ENCODE measurements at places on chromosomes 13 and 19.

DNA sequence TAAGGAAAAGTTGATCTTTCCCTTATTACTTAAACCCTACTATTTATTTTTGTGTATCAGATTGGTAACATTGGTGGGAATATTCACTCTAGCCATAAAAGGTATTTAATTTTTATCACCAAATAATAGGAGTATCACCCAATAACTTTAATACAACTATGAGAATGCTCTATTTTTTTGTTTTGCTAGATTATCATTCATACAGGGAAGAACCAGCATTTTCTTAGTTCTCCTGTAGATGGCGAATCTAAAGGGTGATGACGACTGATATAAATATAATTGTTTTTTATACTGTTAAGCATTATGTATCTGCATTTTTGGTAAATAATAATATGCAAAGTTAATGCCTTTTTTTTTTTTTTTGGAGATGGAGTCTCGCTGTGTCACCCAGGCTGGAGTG, 7.9 kb upstream of the FRY start:
- no peak for DNase-seq

- no peak for DNase-seq
These were observed 484 bp downstream of the IL11 start for GRCh38 chr19:55369653-55370304.

DNA sequence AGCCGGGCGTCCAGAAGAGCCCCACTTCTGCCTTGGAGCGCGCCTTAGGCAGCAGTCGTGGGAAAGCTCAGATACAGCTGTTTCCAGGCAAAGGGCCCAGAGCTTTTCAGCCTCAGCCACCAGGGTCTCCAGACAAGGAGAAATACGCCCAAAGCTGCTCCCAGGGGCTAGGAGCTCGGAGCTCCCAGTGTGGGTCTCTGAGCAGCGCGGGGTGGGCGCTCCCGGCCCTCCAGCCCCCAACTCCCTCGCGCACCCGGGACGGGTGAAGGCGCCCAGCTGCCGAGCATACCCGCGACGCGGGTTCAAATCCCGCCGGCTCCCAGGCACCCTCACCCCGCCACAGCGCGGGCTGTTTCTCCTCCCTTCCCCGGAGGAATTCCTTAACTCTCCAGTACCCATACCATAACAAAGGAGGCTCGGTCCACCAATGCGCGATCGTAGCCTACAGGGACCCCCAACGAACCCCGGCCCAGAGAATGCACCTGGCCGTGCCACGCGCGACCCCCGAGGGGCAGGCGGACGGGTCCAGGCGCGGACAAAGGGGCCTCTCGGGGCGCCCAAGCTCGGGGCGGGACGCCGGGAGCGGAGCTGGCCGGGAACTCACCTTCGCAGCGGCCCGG, 507 bp downstream of the COL4A1 start:
- no peak for DNase-seq

GRCh38 chr19:55041244-55041626, 3.2 kb upstream of the GP6 start:
- no peak for DNase-seq

DNA sequence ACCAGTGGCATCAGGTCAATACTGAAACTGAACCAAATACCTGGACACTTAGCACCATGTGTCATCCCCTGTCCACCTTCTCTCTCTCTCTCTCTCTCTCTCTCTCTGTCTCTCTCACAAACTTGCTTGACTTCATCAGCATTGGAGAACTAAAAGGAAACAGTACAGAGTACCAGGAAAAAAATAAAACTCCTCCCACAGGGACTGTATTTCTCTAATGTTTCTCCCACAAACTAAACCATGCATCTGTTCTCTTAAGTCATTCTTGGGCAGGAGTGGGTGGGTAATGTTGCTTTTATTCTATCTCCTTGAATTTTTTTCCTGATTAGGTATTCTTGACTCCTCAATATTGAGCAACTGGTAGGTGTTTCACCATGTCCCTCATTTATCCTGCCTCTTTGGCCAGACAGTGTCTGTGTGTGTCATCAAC, 112.9 kb upstream of the CACNA1A start:
- no peak for DNase-seq
